Spinal cord (tissue), 10 donors: ENCODE measurements at places on chromosomes 6 and 20. TPM values are rescaled to one million over a fixed set of nuclear protein-coding genes. Genes with fewer than 3 reads are reported as not detected.
A peak's percentile ranks its signal among the peaks of the same experiment; 100 is the strongest.

DNA sequence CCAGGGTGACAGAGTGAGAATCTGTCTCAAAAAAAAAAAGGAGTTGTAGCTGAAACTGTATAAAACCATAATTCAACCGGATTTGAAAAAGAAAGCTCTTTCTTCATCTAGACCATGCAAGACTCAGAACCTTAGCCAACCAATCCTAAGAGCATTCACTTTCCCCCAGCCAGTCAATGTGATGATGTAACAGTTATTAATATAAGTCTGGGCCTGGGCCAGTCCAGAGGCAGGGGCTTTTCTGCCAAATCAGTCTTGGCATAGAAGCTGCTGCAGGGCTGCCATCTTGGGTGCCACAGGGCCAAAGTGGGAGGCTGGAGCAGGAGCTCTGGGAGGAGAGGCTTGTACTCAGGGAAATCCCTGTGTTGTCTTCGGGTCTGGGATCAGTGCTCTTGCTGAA is 288.4 kb downstream of the CLIC5 start:
- no peaks in the 10 kb centered on the region for H3K27me3 ChIP-seq
- H3K27ac ChIP-seq = no peak overlapping the region
- no peak overlapping the region for H3K4me3 ChIP-seq

- no peaks in the 10 kb centered on the region for H3K36me3 ChIP-seq
- H3K4me3 ChIP-seq = no peak overlapping the region
- no peak for DNase-seq
- H3K4me1 ChIP-seq = no peaks in the 10 kb centered on the region
- no peak overlapping the region for H3K27ac ChIP-seq
These were observed 922.1 kb downstream of the EPHA7 start for GRCh38 chr6:92497281-92497680.

GRCh38 chr20:35329435-35330139 is 37.4 kb upstream of the FAM83C start:
- no peak overlapping the region for H3K27ac ChIP-seq
- H3K4me1 ChIP-seq = peaks cover 5% of the 10 kb centered on the region

DNA sequence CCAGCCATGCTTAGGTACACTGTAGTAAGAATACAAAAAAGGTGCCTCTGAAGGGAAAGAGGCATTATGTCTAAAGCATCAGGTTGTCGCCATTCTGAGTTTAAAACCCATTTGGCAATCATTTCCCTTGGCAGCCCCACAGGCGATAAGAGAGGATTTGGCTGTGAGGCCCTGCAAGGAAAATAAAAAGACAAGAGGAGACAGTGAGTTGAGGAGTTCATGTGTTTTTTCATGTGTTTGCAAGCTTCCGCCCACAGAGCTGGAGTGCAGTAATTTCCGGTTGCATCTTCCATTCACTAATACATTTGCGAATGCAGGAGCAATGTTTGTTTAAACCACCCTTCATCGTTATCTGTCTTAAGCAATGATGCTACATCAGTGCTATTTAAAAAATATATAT is 138.5 kb upstream of the SOX4 start:
- DNase-seq = peak; percentile 79
- no peaks in the 10 kb centered on the region for H3K4me1 ChIP-seq
- H3K27ac ChIP-seq = no peak overlapping the region
- H3K36me3 ChIP-seq = no peaks in the 10 kb centered on the region

Gene PPP1R16B
- total RNA-seq = 22.0 TPM

Gene CDC40
- 26.6 TPM for total RNA-seq

Gene SPDEF
- 0.17 TPM for total RNA-seq
